ENCODE measurements at places on chromosomes 5 and 9.

GRCh38 chr9:135039266-135039870, 48.1 kb upstream of the OLFM1 start:
- DNase-seq = no peak

- DNase-seq = no peak
Observed at GRCh38 chr5:132688536-132689339, 14.9 kb downstream of the IL4 start.

GRCh38 chr9:109317311-109317978, 3.4 kb downstream of the EPB41L4B start:
- DNase-seq = no peak

- no peak for DNase-seq
Observed at GRCh38 chr5:102241809-102242421, 54.2 kb downstream of the SLCO4C1 start.

DNA sequence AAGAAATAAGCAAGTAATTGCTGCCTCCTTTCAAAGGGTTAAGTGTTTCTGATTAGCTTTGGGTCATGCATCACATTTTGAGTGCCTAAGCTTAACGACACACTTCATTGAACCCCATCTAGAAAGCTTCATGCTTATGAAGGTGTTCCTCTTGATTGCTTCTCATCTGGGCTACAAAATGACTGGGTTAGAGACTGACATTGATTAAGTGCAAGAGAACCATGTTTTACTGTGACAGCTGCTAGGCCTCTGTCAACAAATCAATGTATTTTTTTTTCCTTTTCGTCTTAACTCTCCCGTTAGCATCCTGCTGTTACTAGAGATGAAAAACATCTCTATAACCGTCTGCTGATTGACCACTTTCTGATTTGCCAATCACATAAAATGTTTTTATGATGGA, 725.0 kb downstream of the TLE1 start:
- no peak for DNase-seq

GRCh38 chr9:127129718-127130085, 7.3 kb upstream of the ANGPTL2 start:
- no peak for DNase-seq

DNA sequence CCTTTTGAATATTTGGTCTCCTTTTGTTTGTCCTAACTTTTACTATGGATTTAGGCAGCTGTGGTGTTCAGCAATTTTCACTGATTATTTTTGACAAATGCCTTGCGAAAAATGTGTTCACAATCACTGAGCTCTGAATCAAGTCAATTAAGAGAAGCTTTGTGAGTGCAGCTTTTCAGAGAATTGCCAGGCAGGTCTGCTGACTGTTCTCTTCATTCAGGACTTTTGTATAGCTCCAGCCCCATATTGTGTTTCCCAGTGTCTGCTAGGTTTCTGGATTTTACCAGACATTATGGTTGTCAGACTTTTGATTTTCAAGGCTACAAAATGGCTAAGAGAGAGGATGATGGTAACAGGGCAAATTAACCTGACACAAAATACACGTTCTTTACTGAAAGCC, 1055.9 kb downstream of the CDH18 start:
- DNase-seq = no peak

DNA sequence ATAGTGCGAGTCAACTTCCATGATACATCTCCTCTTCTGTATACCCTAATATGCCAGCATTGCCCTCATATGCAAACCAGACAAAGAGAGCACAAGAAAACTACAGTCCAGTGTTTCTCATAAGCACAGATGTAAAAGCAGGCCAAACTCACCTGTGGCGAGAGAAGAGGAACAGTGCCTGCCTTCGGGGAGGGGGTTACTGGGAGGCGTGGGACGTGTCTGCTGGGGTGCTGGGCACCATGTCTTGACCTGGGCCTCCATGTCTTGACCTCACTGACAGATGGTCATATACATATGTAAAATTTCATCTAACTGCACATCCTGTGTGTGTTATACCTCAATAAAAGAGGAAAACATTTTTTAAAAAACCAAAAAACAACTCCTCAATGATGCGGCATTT, 159.3 kb upstream of the PPP1R26 start:
- no peak for DNase-seq

- DNase-seq = no peak
Observed at GRCh38 chr9:93244101-93244500, 60.2 kb downstream of the WNK2 start.

DNA sequence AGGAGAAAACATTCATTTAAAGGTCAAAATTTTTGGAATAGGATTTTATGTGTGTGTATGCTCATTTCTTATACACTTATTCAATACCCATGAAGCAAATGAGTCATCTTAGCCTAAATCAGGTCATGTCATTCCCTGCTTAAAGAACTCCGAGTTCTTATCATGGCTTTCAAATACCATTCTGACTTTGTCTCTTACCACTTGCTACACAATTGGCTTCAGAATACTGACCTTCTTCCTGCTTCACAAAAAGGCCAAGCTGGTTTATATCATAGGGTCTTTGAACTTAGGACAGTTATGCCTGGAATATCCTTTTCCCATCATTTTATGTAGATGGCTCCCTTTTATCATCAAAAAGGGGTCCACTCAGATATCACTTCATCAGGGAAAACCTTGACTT, 652.2 kb upstream of the WWC1 start:
- DNase-seq = no peak

DNA sequence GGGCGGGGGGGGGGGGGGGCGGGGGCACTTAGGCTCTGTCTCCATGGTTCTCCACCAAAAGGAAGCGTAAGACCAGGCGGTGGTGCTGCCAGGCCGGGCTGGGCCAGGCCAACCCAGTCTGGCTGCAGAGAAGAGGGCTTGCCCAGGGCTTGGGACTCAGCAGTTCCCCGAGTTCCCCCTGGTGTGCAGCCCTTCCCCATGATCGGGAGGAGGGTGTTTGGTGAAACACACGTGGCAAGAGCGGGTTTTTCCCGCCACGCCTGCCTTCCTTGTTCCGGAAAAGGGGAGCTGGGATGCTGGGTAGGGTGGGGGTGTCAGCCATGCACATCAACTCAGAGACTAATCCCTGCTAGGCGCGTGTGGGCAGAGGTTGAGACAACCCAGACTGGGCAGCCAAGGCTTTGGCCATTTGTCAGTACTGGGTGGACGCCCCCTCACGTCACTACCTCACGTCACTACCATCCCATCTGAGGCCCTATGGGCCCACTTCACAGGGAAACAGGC, 32.9 kb downstream of the PRRX2 start:
- no peak for DNase-seq

GRCh38 chr5:151085517-151086041, 4.7 kb upstream of the TNIP1 start:
- DNase-seq = no peak

DNA sequence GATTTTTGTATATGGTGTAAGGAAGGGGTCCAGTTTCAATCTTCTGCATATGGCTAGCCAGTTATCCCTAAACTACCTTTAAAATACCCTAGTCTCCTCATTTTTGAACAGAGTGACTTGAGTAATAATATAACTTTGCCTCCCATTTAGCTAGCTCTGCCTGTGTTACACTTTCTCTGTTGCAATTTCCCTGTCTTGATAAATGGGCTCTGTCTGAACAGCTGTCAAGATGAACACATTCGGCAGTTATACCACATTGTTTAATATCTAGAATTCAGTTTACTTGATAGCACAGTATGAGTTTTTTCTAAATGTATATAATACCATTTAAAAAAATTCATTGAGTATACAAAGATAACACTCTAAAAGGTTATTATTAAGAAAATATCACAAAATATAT, 562.9 kb upstream of the FTMT start:
- no peak for DNase-seq

DNA sequence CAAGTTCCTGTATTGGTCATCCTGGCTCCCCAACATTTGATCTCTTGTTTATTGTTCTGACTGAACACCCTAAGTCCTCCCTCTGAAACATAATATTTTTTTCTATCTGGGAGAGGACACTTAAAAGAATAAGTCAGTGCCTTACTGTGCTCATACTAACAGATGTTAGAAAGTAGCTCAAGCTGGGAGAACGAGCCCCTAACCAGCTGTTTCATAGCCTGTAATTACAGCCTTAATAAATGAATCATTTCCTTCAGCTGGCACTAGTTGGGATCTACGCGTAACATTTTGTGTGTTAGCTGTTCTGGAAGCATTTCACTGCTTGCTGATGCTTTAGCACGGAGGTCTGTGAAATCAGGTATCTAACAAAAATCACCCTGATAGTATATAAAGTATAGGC, 345.9 kb upstream of the RIOK2 start:
- DNase-seq = no peak

DNA sequence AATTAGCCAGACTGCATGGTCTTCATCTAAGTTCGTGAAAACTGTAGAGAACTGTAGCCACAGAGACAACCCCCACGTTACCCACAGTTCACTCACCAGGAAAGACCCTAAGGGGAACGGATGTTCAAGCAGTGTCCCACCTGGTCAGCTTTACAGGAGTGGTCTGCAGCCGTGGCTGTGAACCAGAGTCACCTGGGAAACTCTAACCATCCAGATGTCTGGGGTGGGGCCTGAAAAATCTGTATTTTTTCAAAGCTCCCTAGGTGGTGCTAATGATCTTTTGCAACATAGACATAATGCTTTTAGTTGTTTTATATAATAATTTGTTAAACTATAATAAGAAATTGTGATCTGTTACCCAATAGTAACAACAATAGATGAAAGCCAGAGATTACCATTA, 47.7 kb upstream of the ANGPTL2 start:
- no peak for DNase-seq

- no peak for DNase-seq
Observed at GRCh38 chr5:117302949-117303348, 728.3 kb upstream of the SEMA6A start.

DNA sequence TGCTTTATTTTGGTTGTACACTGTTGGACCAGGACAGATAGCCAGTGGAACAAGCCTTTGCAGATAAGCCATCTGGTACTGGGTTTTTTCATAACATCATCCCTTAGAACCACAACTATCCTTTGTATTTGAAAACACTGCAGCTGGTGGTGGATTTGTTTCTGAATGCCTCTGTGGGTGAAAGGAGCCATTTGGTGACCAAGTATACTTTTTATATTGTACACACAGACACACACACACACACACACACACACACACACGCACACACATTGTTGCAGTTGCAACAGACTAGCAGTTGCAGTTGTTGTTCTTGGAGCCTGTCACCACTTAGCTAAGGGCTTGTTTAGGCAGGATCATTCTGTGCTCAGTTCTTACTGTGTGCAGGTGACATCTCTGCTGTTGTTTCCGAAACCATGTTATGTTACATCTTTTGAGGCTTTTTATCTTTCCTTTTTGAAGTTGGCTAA, 22.9 kb upstream of the CAVIN4 start:
- DNase-seq = no peak

- DNase-seq = no peak
Observed at GRCh38 chr5:141431286-141431685, 979 bp downstream of the PCDHGA12 start.

Data from cortex of kidney (tissue), 1 donor.